ENCODE measurements at places on chromosomes 11 and 22.
A peak's percentile ranks its signal among the peaks of the same experiment; 100 is the strongest.

DNA sequence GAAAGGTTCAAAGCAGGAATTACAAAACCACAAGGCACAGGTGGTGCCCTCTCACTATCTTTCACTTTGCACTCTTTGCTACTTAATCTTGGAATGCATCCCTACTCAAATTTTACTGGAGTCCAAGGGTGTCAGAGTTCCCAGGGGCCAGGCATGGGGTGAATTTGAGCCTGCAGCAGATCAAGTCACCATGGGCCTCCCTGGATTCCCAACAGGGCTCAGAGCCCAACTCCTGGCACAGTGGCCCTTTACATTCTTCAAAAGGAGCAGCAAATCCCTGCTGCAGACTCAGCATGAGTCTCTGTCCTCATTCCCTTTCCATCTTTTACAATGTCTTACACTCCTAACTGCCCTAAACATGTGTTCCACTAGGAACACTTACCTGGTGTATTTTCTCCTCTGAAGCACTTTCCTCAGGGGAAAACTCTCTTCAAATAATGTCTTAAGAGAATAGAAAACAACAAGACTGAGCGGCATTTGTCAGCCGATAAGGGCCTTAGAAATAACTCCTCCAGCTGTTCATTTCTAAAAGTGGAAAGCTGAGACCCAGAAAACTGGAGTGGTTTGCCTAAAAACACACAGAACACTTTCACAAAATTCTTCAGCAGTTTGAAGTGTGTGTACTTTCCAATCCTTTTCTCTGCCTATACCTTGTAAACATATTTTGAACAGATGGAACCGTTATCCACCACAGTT, 596.0 kb downstream of the INSC start:
- DNase-seq: no peak

DNA sequence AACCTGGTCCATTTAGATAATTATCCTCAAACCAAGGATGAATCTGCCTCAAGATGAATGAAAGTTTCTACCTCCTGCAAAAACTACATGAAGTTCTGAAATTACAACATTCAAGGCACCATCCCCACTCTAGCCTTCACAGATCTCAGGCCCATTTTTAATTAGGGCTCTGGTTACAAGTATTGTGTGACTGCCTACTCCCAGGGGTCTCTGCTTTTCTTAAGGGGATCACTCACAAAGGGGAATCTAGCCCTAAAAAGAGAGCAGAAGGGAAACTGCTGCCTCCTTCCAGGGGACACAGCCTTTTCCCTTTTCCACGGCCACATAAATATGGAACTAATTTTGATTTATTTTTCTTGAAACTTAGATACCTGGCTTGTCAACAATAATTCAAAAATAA, 17.4 kb upstream of the TMEM135 start:
- no peak for DNase-seq

DNA sequence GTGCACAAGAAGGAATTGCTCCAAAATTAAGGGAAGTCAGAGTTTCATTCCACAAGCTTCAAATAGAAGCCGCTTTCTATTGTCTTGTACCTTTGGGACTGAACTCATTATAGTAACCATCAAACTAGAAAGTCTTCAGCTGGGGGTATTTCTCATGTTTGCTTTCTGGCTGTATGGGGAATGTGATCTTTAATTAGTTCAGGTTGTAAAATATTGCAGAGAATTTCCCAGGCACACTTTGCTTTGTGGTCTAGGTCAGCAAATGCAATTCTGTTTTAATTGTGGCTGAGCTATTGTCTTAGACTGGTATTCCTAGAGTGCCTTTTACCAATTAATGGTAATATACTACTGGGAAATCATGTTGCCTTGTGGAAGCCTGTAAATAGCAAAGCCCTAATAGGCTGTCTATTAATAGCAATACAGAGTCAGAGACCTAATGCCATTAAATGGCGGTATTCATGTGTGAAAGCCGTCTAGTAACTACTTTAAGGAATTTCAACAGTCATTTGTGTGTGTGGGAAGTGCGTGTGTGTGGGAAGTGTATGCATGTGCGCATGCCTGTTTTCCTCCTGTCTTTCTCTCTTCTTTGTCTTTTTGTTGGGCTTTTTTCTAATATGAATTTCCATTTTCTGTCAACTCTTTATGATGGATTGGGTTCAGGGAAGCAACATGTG, 276.6 kb downstream of the FAT3 start:
- no peak for DNase-seq

DNA sequence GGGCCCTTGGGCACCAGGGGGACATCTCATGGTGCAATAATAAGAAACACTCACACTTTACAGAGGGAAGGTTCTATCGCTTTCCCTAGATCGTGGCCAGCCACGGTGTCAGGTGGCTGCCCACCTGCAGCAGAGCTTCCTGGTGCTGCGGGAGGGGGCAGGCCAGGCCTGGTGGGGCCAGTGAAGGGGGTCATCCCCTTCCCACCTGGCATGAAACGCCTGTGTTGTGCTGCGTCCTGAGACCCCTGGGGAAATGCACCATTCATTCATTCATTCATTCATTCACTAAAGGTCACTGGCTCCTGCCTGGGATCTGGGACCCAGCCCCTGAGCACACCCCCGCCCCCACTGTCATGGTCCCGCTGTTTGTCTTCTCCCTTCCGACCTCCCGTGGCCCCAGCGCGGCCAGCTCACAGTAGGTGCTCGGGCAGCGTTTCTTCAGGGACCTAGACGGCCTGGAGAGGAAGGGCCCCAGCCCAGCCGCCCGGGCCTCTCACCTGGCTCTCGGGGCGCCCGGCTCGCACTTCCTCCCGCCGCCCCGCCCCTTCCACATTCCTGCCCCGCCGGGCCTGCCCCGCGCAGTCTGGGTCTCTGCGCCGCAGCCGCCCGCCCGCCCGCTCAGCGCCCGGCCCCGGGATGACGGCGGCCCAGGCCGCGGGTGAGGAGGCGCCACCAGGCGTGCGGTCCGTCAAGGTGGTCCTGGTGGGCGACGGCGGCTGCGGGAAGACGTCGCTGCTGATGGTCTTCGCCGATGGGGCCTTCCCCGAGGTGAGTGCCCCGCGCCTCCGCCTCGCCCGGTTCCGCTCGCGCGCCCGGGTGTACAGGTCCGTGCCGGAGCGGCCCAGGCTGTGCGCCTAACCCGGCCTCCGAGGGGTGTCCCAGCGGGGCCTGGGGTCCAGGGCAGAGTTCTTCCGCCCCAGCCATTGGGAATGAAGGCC, at the start of gene RHOD:
Gene RHOD, plus strand, starts transcription at position 581 of the 938 bp plus-strand sequence. Its CDS starts 56 bp downstream, at position 637.
- DNase-seq: peak; percentile 68

DNA sequence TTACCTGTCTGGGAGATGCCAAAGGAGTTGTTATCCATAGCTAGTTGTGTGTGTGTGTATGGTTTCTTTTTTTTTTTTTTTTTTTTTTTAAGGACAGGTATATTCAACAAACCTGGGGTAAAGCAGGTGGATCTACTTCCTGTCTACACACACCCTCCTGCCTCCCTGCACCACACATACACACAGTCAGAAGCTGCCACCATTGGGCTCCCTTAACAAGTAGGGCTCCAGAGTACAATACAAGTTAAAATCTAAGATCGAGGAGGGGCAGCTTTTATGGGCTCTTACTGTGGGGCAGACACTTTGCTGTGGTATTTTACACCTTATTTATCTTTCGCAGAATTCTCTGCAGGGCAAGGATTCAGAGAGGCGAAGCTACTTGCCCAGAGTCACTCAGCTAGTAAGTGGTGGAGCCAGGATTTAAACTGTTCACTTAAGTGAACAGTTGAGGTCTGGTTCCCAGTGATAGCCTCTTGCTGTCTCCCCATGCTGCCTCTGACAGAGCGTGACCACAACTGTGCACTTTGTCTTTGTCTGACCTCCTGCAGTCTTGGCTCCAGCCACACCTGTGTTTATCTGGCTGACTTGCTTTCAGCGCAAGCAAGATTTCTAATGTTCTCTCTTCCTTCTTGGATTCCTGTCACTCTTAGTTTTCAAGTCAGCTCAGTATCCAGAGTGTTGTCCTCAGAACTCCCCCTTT, 135.0 kb downstream of the CSNK2A3 start:
- DNase-seq: no peak

- DNase-seq: no peak
These were observed 4.0 kb upstream of the TH start for GRCh38 chr11:2175659-2176058.

DNA sequence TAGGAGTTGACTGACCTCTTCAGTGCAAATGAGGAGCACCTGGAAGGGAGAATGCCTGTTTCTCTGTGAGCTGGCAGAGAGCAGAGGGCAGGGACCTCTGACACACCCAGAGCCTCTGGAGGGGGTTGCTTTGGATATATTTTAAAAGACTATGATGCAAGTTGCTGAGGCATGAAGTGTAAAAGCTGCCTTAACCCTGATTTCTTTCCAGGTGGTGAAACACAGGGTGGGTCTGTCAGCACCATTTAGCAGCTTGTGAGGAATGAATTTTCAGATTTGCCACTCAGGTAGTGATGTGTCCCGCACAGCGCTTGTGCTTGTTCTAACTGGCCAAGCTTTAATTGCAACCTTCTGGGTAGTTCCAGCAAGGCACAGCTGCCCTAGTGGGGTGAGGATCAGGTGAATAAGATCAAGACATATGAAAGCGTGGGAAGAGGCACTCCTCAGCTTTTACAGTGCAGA, 90.2 kb downstream of the SWAP70 start:
- no peak for DNase-seq

- no peak for DNase-seq
These were observed 5.3 kb downstream of the TYR start for GRCh38 chr11:89182773-89183518.

GRCh38 chr11:76629116-76629852, 41.3 kb downstream of the LRRC32 start:
- no peak for DNase-seq

DNA sequence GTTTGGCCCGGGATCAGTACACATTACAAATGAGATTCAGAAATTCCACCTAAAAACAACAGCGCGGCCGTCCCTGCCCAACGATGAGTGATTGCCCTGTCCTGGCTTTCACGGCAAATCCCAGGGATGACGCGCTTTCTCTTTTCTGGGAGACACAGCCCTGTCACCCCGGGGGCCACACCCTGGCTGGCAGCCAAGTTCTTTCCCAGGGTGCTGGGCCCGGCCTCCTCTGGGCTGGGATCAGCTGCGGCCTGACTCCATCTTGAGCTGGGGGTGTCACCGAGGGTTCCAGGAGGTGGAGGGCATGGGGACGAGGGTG, 82.7 kb downstream of the FBLN1 start:
- no peak for DNase-seq

- DNase-seq: no peak
These were observed 10.0 kb upstream of the OR5M1 start for GRCh38 chr11:56624661-56625110.

- no peak for DNase-seq
These were observed 185.4 kb upstream of the E2F8 start for GRCh38 chr11:19426011-19426755.

GRCh38 chr22:27110665-27111451, 453.5 kb downstream of the MIAT start:
- no peak for DNase-seq

DNA sequence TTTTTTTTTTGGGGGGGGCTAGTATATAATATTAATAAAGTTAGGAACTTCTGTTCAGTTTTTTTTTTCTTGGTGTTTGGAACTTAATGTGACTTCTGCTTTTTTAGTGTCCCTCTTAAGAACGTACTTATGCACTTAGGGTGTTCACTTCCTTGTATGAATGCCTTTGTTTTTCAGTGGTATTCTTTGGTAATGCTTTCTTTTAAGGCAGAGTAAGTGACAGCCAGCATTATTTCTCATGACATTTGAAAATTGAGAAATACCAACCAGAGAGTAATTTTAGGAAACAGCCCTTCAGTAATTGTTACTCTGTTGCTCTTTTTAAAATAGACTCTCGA, 2.4 kb downstream of the GRK3 start:
- DNase-seq: no peak

DNA sequence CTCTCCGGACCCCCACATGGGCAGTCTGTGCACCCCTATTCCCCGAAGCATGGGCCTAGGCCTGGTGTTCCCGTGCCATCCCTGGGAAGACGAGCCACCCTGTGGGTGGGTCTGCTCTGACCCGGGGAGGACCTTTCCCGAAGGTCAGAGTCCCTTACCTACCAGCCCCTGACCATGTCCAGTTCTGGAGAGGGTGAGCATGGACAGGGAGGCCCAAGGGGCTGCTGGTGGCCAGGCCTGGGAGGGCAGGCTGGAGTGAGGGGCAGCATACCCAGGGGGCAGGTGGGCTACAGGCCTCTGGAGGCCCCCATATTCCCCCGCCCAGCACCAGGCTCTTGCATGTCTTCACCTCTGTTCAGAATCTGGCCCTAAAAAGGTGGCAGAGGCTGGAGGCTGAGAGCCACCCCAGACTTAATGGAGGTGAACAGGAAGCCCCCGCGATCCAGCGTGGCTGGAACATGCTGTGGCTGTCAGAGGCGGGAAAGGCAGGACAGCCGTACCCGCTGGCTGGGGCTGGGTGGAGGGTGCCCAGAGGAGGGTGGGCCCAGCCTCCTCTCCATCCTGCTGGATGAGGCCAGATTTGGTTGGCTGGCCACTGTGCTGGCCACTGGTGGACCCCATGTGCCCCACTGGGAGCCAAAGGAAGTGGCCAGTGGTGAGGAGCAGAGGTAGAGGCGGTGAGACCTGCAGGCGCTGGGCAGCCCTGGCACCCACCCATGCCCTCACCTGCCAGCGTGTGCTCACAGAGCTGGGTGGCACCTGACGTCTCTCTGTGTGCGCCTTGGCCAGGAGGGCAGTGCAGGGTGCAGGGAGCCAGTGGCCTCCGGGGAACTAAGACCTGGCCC, 11.2 kb upstream of the SYT8 start:
- no peak for DNase-seq

- DNase-seq: peak; percentile 46
These were observed 16.3 kb upstream of the CYP2R1 start for GRCh38 chr11:14908214-14908880.

DNA sequence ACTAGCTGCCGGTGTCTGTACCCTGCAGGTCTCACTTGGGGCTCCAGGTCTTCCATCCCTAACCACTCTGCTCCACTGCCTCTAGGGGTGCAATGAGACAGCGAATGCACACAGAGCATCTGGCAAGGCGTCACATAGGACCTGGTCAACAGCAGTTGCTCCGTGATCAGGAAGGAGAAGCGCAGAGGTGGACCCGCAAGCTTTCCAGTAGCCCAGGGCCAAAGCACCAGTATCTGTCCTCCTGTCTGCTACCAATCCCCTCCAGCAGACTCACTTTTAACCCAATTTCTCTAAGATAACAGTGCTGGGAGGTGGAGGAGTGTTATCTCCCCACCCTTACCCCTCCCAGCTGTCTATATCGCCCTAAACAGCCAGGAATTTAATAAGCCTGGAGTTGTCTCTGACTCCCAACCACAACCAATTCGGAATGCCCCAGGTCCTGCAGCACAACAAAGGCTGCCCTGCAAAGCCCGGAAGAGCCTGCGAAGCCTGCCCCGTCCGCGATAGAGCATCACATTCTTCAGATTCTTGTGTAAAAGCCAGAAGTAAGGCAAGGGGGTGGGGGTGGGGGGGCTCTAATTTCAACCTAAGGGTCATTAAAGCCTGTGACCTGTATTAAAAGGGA, 19.3 kb downstream of the MYH9 start:
- DNase-seq: no peak

DNA sequence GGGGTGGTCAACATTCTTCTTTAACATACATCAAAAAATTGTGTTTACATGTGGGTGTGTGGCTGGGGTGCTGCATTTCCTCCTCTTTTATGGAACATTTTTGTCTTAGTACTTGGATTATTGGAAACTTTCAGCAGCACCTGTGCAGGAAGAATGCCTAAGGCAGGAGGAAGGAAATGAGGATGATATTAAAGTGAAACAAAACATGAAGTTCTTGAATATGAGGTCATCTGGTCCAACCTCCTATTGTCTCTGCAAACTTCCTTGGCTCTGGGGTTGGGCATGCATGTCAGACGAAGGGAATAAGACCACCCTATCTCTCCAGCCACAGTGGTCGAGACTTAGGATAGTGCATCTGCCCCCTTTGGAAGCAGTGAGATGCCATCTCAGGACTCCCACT, 20.6 kb upstream of the OR9Q1 start:
- DNase-seq: no peak

GRCh38 chr22:35917651-35918050, 111.0 kb downstream of the RBFOX2 start:
- no peak for DNase-seq
